Stimulated activated CD8-positive, alpha-beta memory T cell treated with anti-CD3 and anti-CD28 coated beads, Interleukin-15, amount 100 ng/mL, for 24 hours (primary cell): ENCODE measurements at places on chromosomes 7 and 10.

- DNase-seq: no peak
Measured at GRCh38 chr7:82050792-82051191, 280.9 kb upstream of the HGF start.

DNA sequence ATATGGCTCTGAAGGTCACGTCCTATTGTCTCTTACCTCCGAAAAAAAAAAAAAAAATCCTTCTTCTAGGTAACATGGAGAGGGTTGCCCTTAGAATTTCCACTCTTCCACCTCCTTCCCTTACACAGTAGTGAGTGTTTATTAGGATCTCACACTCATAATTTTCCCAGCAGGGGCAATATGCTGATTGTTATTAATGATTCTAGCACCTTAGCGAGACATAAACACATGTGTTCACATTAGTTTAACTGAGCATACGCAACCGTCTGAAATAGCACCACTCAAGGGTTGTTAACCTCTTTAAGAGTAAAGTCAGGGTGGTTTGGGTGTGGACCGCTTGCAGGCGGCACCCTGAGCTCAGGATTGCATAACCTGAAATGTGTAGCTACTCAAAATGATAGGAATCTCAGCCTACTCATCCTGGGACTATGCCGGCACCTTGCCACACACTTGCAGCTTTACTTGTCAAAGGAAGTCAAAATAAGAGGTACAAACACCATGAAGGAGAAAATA, 52.2 kb downstream of the CPEB3 start:
- no peak for DNase-seq

GRCh38 chr7:145293754-145294153, 457.9 kb upstream of the TPK1 start:
- DNase-seq: no peak

DNA sequence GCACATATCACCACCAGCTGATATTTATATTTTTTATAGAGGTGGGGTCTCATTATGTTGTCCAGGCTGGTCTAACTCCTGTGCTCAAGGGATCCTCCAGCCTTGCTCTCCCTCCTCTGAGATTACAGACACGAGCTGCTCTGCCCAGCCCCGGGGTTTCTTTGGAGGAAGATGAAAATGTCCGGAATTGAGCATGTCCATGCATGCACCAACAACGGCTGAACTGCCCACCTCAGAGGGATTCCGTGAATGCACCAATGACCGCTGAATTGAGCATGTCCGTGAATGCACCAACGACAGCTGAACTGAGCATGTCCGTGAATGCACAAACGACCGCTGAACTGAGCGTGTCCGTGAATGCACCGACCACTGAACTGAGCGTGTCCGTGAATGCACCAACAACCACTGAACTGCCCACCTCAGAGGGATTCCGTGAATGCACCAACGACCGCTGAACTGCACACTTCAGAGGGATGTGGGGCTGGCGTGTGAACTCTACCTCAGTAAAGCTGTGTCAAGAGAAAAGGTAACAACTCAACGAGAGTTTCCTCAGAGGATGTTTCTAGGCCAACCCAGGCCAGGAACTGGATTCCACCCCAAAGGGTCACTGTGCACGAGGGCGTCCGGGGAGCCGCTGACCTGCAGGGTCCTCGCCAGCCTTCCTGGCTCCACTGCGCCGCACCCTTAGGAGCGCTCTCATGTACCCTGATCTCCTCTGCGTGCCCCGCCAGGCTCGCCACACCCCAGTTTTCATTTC, 34.9 kb upstream of the INPP5A start:
- DNase-seq: no peak

DNA sequence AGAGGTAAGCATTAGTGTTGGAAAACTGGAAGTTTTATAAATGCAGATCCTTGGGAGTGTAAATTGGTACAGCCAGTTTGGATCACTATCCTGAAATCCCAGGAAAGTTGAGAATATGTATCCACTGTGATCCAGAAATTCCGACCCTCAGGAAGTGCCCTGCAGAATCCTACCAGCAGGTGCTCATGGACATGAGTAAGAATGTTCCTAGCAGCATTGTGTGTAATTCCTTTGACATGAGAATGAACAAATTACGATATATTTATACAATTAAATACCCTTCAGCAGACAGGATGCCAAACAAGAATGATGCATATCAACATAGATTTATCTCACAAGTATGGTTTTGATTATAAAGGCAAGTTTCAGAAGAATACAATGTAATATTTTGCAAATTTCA, 181.6 kb downstream of the XPNPEP1 start:
- no peak for DNase-seq

DNA sequence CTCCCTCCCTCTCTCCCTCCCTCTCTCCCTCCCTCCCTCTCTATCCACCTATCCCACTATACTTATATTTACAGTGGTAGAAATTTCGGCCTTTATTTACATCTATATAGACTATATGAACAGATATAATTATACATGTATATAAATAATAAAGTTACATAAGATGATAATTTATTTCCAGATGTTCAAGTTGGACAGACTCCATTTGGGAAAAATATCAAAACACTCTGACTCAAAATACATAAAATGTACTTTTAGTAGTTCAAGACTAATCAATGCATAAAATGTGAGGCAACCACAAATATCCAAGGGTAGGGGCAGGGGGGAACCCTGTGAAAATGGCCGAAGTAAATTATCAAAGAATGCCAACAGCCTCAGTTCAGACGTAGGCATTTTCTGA, 203.0 kb downstream of the FANK1 start:
- DNase-seq: no peak

- DNase-seq: no peak
Measured at GRCh38 chr10:121698336-121698735, 100.1 kb upstream of the FGFR2 start.

DNA sequence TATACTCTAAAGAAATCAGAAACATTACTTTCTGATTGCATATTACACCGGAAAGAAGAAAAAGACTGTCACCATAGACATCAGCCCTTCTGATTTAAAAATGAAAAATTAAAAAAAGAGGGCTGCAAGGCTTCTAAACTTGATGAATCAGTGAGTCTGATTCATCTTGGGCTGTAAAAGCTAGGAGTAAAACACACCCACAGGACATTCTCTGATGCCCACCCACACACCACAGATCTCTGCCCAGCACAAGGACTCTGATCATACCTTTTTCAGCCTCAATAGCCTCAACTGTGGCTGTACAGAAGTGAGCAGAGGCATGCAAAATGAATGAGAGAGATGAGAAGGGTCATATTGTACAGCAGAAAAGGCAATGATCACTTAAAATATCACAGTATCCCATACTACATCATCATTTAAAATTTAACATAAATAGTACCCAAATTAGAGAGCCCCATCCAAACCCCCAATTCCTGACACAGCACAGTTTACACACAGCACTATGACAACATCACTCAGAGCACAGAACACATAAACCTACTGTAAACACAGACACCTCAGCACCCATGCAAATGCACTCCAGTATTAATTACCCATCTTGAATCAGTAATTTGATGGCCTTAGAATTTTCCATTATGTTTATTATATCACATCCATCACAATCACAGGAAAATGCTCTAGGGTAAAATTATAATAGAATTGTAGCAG, 6.4 kb upstream of the MSS51 start:
- DNase-seq: no peak

DNA sequence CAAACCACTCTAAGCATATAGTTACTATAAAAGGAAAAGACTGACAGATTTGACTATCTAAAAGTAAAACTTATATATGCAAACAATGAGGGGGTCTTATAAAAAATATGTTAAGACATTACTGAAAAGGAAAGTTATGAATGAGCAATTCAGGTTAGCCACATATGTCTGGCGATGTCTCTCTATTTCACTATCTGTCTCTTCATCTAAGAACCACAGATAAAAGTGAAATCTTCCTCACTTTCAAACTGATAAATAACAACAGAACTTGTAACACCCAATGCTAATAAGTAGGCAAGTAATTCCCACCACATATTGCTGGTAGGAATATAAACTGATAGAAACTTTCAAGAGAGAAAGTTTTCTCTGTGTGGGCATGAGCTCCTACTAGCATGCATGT, 138.2 kb downstream of the CHCHD3 start:
- DNase-seq: no peak

DNA sequence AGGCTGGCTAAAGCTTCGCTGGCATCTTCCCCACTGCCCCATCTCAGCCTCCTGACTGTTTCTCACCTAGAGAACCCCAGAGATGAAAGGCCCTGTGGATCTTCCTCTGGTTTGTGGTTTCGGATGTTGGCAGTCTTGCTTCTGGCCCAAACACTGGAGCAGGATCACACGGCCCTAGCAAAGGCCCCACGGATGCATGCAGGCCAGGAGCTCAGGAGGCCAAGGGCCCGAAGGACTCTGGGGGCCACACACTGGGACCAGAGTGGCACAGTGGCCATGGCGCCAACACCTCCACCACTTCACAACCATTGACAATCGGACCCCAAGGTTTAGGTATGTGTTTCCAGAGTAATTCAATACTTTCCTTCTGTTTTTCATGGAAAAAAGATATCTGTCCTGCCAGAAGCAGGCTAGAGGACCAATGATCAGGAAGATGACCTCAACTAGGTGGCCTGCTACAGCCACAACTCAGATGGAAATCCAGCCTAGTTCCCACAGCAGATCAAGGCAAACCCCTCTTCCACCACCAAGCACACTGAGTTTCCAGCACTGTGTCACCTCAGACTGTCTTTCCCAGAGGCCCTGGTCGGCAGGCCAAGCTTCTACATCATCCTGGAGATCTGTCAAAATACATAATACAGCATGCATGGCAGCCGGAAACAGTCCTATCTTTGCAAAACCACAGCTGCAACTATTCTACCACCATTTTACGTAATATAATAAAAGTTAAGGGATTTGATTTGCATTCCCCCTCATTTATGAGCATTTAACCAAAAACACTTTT, 53.0 kb downstream of the CTBP2 start:
- DNase-seq: no peak

DNA sequence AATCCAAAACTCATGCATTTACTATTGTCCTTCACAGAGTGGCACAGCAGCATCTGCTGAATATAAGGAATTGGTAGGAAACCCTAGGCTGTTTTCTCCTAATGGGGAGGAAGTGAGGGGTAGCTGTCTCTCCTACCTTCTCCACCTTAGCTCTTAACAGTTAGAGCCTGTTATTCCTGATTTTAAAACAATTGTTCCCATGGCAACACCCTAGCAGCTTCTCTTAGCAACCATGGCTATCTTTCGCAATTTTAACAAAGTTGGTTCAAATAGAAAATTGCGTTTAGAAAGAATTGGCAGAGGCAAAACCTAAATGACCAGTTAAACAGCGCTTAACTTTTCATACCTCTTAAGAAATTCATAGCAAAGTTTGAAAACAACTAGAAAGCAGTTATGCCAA, 603.4 kb upstream of the AUTS2 start:
- no peak for DNase-seq

DNA sequence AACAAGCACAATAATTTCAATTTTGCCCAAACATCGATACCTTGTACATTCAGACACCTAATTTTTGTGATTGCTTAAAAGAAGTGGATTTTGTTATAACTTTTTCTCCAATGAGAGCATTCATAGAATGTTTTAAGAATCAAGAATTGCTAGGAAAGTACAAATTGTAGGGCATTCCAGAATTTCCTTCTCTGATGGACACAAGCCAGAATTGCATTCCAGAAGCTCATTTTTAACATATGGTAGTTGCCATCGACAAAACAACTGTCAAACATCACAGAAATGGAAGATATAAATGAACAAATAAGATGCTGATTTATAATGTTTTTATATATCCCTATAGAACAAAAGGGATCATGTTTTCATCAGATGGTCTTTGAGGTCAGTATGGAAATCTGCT, 258.4 kb upstream of the NPVF start:
- no peak for DNase-seq
